Fibroblast of skin of scalp (primary cell): ENCODE measurements at places on chromosomes 7 and 10.

DNA sequence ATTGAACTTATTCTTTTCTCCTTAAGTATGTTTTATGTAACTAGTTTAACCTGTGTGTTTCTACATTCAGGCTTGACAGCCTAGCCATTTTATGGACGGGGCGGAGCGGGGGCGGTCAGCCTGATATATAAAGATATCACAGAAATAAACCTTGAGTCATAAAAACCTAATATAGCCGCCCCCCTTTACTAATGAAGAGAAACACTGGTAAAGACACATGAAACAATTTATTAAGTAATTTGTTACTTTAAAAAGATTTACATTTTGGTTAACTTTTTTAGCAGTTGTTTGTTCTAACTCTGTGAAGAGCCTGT, 84.0 kb downstream of the MAPK8 start:
- DNase-seq = no peak

GRCh38 chr7:148515237-148515636, 75.3 kb upstream of the C7orf33 start:
- DNase-seq = no peak

DNA sequence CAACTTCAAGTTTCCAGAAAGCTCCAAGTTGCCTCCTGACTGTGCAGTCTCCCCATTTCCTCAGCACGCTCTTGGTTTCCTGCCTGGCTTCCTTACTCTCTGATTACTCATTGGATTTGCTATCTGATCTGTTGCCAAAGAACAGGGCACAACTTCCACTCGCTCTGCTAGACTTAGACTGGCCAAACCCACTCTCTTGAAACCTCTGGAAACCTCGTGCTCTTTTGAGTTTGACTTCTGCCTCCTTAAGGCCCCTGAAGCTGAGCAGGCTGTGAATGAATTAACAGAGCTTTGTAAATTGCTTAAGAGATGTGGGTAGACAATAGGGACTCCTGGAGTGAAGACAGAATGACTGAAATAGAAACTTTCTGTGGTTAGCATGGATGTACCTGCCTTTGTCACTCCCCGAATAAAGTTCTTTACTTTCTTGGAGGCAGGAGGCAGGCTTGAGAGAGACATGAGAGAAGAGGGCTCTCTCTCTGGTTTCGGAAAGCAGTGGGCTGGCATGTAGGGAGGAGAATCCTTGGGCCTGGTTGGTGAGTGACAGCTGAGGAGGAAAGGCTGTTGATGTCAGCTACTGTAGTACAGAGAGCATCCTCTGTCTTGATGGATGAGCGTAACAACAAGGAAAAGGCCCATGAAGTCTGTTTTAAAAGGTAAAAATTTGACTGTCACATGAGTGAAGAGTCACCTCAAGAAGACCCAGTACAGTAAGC, 70.8 kb downstream of the CHN2 start:
- no peak for DNase-seq

DNA sequence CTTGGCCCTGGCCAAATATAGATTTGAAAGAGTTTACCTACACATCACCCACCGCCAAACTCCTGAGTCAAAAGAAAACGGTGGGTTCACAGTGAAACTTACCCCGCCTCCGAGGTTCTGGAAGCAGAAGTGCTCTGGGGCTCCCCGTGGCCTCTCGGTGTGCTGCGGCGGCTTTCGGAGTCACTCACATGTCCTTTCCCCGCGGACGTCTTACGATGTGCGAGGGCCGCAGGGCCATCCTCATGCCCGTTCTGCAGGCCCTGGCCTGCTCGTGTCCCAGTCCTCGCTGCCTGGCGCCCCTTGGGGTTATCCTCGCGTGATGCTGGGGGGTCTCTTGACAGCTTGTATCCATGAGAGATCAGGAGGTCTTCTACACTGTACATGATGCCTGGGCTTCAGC, 12.0 kb downstream of the JCAD start:
- DNase-seq = no peak

GRCh38 chr7:49295146-49295545, 370.8 kb downstream of the CDC14C start:
- DNase-seq = peak; percentile 4

- peak; percentile 18 for DNase-seq
Measured at GRCh38 chr10:69051303-69051702, 36.6 kb upstream of the SRGN start.
